ENCODE measurements at places on chromosomes 6 and 20.

- DNase-seq = peak; percentile 36
Measured at GRCh38 chr20:36768768-36769430, 4.7 kb downstream of the DSN1 start.

GRCh38 chr6:116004841-116005815, 55.6 kb downstream of the FRK start:
- DNase-seq = no peak

GRCh38 chr20:2515203-2515602, 6.5 kb upstream of the ZNF343 start:
- DNase-seq = no peak

GRCh38 chr6:38484656-38485055, 155.1 kb downstream of the BTBD9 start:
- no peak for DNase-seq

DNA sequence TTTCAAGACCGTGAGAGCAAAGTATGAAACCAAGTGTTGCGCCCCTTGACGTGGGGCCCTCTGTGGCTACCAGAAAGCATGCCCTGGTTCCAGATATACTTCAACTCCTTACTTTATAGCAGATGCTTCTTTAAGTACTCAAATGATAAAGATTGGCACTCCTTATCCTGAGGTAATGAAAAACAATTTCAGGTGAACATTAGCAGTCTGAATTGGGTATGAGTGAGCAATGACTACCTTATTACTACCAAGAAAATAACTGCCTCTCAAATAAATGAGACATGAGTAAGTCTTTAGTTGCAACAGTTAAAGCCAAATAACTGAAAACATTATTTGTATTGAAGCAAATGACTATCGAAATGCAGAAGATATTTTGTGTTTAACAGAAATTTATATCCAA, 408.7 kb downstream of the MMUT start:
- DNase-seq = no peak

DNA sequence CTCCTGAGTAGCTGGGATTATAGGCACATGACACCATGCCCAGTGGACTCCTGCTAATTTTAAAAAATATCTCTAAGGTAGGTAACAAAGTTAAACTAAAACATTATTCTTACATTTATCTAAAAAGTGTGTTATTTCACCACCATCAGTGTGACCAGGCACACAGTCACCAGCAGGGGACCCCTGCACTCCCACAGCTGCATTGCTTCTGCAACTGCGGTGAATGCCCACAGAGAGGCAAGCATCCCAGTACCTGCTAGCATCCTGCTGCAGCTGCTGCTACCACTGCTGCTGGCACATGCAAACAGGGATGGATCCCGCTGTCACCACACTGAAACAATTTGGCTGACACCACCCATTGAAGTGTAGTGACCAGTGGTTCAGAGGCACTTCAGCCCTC, 21.9 kb upstream of the EPB41L2 start:
- no peak for DNase-seq

- peak; percentile 62 for DNase-seq
Measured at GRCh38 chr20:23048283-23049200, 930 bp downstream of the THBD start.

GRCh38 chr6:15538106-15538505, 124.7 kb downstream of the DTNBP1 start:
- no peak for DNase-seq

DNA sequence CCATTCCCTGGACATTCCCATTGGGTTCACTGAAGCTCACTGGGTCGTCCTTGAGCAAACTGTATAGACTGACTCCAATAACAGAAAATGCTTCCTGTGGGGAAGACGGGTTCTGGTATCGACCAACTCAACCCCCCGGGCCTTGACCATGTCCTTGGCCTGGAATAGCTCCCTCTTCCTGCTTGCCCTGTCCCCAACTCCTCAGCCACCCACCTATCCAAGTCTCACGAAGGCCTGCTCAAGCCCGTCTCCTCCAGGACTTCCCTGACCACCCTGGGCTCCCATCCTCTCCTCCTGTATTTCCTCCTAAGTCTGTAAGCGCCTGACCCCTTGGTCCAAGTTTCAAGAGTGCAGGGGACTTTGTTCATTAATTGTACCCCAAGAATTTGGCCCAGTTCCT, 2.8 kb upstream of the HMGA1 start:
- DNase-seq = no peak

GRCh38 chr6:22322103-22323030, 25.5 kb upstream of the PRL start:
- DNase-seq = no peak

DNA sequence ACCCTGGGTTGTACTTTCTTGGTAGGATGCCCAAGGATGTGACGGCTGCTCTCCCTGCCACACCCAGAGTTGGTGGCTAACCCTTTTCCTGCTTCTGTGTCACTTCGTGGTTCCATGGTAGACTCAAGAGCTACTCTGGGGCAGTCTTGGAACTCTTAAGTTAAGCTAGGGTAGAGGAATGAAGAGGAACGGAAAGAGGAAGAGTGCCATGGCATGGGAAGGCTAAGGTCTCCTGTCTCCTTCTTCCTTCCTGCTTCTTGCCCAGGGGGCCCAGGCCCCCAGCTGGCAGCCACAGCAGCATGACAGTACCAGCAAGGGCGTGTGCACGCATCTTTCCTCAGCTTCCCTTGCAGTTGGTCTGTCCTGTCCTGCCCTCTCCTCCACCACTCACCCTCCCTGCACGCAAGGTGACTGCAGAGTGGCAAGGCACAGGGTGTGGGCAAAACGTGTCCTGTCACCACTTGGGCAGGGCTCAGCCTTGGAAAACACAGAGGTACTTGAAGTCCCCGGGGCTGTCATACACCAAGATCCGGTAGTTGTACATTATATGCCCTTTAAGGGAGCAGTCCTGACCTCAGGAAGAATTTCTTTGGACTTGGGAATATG, 39.8 kb upstream of the TGM3 start:
- no peak for DNase-seq

DNA sequence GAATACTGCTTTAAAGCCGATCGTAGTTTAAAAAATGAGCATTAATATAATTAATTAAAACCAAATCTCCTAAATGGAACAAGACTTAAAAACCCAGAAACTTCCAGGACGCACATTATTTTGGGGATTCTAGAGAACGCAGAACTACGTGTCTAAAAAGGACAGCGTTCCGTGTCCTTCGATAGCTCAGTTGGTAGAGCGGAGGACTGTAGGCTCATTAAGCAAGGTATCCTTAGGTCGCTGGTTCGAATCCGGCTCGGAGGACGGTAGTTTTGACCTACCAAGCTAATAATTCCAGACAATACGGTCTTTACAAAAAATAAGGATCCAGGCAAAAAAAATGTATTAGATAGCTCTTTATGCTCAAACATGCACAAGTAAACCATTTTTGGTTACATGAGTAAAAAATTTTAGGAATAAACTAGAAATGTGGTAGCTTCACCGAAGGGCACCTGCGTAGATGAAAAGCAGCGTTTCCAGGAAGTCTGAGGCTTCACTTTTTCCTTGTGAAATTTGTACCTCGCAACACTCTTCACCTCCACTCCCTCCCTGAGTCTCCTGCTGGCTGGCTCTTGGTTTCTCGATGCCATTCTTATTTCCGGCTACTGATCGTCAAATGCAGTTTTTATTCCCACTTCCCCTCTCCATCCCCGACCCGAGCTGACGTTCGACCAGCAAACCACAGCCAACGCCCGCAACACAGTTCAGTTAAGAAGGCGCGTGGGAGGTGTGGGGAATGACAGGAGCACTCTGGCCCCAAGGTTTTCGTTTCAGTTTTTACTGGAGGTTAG, 19.6 kb upstream of the ABT1 start:
- peak; percentile 38 for DNase-seq

DNA sequence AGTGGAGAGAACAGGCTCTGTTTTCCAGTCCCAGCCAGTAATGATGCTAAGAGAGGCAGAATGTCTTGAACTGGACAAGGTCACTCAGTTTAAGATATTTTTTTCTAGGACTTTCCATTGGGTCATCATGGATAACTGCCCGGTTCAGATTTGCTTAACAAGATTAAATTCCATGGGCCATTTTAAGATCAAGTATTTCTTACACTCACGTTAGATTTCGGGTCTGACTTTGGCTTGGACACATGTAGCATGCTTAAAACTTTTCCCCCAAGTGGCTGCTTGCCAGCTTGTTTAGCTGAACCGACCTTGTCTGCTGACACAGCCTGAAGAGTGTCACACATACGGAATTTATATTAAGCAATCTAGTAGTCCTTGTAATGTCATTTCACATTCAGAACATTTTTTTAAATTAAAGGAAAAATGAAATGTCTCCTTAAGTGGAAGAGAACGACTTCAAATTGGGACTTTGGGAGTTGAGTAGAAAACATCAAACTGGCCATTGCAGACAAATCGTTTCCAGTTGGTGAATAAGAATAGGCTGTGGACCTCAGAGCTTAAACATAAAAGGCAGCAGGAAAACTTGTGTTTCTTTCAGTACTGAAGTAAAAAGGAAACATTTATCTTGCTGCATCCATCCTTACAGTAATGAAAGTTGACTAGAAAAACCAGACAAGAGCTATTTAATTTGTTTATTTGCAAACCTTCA, 29.0 kb downstream of the ARMC2 start:
- peak; percentile 97 for DNase-seq

DNA sequence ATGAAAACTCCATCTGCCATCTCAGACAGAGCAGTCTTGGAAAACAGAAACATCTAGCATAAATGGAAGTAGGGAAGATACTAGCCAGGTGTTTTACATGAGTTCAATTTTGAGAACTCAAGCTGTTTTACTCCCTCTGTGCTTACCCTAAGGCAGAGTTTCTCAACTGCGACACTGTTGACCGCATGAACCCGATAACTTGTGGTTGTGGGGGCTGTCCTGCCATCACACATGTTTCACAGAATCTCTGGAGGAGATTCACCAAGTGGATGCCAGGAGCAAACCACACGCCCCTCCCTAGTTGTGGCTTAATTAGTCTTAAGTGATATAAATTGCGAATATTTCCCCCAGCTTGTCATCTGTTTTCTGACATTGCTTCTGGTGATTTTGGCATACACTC, 2.3 kb upstream of the SERPINB6 start:
- peak; percentile 11 for DNase-seq

- DNase-seq = no peak
Measured at GRCh38 chr6:39614393-39614950, 110.7 kb downstream of the KIF6 start.

DNA sequence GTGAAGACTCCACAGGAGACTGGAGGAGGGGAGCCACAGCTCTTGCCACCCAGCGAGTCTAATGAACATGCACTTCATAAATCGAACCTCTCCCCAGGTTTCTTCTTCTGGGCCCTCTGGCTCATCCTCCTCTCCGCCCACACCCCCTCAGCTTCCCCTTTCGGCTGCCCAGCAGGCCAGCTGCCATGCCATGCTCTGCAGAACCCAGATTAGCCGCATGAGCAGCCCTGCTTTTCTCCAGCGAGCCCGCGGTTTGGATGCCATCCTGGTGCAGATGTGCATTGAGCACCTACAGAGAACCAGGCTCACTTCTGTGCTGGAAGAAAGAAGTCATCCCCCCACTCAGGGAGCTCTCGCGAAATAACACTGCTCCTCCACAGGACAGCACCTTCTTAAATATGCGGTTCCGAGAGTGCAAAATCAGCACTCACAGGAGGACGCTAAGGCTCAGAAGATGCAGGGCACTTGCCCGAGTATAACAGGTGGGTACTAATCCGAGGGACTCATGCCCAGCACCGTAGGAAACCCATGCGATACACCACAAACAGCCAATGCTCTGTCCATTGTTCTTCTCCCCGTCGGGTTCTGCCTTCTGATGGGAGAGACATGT, 143.0 kb upstream of the THBS2 start:
- no peak for DNase-seq

DNA sequence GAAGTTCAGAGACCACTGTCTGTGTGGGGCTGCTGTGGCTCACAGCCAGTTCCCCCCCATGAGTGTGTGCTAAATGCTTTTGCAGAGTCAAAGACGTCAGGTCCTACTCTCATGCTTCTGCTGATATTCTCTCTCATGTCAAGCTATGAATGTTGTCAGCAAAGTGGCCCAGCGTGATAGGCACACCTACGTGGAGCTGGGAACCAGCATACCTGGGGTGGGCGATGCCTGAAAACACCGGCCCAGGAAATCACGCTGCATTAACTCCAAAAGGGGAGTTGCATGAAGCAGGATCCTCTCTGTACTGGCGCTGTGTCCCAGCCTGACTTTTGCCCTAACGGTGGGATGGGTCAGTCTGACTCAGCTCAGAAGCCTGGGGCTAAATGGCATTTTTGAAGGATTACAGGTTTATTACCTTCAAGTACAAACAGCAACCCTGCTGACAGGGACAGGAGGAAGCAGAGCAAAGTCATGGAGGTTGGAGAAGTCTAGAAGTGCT, 9.0 kb upstream of the MRPS10 start:
- DNase-seq = no peak

- no peak for DNase-seq
Measured at GRCh38 chr6:127792616-127793015, 108.2 kb downstream of the THEMIS start.

- no peak for DNase-seq
Measured at GRCh38 chr20:54657268-54657826, 182.0 kb downstream of the DOK5 start.

GRCh38 chr20:31908424-31908823, 38.0 kb downstream of the TTLL9 start:
- DNase-seq = no peak

DNA sequence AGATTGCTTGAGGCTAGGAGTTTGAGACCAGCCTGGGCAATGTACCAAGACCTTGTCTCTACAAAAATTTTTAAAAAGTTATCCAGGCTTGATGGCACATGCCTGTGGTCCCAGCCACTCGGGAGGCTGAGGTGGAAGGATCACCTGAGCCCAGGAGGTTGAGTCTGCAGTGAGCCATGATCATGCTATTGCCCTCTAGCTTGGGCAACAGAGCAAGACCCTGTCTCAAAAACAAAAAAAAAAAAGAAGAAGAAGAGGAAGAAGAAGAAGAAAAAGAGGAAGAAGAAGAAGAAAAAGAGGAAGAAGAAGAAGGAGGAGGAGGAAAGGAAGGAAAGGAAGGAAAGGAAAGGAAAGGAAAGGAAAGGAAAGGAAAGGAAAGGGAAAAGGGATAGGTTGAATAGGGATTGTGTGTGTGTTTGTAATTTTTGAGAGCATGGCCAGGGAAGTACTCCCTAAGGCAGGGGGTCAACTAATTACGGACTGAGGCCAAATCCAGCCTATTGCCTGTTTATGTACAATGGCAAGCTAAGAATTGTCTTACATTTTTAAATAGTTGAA, 43.0 kb upstream of the ZNF217 start:
- no peak for DNase-seq

DNA sequence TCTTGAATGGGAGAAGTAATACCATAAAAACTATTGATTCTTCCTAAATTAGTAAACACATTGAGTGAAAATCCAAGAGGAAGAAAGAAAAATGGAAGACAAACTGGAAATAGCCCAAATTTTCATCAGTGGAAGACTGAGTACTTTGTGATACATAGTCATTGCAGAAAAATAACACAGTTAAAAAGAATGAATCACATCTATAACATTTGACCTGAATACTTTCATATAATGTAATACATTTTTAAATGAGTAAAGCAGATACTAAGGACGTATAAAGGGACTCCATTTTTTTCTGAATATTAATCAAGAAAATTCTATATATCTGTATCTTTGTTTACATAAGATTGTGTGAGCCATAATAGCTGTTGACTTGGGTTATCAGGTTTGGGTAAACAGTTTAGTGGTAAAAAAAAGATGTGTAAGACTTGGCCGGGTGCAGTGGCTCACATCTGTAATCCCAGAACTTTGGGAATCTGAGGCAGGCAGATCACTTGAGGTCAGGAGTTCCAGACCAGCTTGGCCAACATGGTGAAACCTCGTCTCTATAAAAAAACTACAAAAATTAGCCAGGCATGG, 4.3 kb upstream of the SLC17A2 start:
- no peak for DNase-seq

GRCh38 chr6:45432977-45433376, 55.2 kb upstream of the SUPT3H start:
- no peak for DNase-seq

- no peak for DNase-seq
Measured at GRCh38 chr6:7624796-7625710, 35.1 kb downstream of the SNRNP48 start.

Data from adrenal gland (tissue), 19 donors.